ENCODE measurements at places on chromosomes 16 and 17.

DNA sequence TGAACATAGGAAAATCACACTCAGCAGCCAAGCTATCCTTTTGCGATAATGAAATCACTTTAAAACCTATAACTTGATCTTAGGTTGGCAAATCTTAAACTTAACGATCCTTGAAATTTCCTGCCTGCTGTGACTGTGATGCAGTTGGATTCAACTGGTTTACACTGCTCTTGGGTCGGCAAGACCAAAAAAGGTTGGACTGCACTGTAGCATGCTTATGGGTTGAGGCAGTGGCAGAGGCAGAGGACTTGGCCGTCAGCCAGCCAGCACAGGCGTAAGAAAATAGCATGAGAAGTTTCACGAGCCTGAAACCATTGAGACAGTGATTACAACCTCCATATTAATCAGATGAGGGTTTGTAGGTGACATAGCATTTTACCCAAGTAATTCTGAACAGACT lies 21.4 kb downstream of the WSB1 start:
- no peak for DNase-seq

- DNase-seq: no peak
Measured at GRCh38 chr16:69787883-69788282, 25.8 kb downstream of the WWP2 start.

GRCh38 chr16:74747-75334 lies 2.4 kb upstream of the RHBDF1 start:
- DNase-seq: no peak

GRCh38 chr16:17392857-17393692 lies 77.7 kb downstream of the XYLT1 start:
- no peak for DNase-seq

DNA sequence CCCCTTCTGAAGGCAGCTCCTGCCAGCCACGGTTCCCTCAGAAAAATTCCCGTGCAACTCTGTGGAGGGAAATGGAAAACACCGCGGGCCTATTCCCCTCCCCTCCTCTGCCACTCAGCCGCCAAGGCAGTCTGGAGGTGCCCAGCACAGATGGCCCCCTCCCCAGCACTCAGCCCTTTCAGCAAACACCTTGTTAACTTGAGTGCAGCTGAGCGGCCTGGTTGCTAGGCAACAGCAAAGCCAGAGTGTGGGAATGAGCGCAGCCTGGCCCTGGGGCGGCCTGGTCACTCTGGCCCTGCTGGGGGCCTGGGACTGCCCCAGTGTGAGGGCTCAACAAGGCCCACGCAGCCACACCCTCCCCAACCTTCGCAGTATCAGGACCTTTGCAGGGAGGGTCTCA lies 32.8 kb downstream of the CACNA1G start:
- peak; percentile 45 for DNase-seq
